Stimulated activated CD4-positive, alpha-beta T cell treated with anti-CD3 and anti-CD28 coated beads, Interleukin-2, amount 100 ng/mL, for 4 hours (primary cell): ENCODE measurements at places on chromosomes 2 and 18.

DNA sequence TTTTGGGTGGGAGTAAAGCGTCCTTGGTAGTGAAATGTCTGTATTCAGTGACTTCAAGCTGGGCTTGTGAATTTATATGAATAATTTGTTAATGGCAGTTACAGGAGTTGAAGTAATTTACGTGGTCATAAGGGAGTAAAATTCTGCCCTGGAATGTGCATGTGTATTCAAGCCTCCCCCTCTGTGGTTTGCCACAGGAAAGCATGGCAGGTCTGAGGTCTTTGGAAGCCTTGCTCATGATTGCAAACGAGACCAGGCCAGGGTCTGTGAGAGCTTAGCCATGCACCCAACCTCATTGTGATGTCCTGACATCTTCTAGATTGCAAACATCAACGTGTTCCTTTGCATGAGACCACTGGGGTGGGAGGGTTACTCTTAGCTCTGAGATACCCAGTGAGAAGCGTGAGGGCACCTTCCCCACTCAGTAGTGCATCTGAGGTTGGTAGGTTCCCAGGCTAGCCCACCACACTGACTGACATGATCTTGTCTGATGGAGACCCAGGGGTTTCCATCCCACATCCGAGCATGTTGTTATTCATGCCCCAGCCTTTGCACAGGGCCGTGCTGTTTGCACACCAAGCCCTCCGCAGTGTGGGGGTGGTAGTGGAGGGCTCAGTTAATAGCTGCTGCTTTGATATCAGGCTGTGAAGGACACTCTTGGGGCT, 216.5 kb downstream of the KLHL29 start:
- no peak for DNase-seq

- DNase-seq: peak; percentile 72
Observed at GRCh38 chr2:113173542-113174375, at the start of gene PSD4. PSD4 (plus strand) TSS chr2:113173971; CDS start chr2:113182457, 8,486 bp downstream.

DNA sequence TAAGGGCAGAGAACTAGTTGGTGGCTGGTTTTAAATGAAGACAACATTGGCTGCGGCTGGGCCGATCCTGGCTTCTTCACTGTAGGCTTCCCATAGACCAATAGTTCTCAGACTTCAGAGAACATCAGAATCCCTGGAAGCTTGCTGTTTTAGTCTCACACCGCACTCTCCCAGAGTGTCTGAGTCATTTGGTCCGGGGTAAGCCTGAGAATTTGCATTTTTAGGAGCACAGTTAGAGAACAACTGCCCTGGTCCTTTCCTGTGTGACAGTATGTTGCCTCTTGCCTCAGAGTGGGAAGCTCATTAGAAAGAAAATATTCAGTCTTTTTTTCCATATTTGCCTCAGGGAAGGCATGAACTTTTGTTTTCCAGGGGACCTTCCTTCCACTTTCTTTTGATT, 137.1 kb upstream of the GAREM1 start:
- DNase-seq: no peak

DNA sequence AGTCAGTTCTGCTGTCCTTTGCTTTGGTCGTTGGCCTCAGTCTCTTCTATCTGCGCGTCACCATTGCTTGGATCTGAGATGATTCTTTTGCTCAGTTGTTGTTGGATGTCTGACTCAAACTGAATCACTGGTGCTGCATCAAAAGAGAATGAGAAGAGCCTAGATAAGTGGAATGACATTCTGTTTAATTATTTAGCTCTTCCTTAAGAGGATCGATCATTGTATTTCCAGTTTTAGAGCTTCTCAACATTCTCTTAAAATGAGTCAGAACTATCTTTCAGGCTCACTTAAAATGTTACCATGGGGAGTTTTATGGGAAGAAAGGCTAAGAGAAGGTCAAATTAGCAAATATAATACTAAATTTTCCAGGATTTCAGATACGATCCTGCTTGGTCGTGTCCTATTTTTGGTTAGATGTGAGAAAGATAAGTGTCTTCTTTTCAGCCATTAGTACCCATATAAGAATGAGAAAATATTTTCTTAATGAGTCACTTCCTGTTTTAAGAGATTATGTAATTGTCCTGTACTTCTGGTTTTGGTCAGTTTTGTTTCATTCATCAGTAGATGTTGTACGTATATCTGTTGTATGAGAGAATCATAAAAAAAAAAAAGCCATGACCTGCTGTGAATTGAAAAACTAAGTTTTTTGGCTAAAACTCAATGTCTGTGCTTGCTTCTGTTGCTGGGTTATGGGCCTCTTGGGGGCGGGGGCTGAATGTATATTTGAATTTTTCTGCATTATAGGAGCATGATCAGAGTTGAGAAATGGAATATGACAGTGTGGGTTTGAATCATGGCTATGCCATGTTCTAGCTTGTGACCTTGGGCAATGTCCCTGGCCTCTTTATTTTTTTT, 31.6 kb upstream of the CASP10 start:
- no peak for DNase-seq

- peak; percentile 69 for DNase-seq
Observed at GRCh38 chr2:181466661-181467576, 9.7 kb downstream of the ITGA4 start.

- no peak for DNase-seq
Observed at GRCh38 chr18:24762511-24762910, 302.1 kb downstream of the HRH4 start.

DNA sequence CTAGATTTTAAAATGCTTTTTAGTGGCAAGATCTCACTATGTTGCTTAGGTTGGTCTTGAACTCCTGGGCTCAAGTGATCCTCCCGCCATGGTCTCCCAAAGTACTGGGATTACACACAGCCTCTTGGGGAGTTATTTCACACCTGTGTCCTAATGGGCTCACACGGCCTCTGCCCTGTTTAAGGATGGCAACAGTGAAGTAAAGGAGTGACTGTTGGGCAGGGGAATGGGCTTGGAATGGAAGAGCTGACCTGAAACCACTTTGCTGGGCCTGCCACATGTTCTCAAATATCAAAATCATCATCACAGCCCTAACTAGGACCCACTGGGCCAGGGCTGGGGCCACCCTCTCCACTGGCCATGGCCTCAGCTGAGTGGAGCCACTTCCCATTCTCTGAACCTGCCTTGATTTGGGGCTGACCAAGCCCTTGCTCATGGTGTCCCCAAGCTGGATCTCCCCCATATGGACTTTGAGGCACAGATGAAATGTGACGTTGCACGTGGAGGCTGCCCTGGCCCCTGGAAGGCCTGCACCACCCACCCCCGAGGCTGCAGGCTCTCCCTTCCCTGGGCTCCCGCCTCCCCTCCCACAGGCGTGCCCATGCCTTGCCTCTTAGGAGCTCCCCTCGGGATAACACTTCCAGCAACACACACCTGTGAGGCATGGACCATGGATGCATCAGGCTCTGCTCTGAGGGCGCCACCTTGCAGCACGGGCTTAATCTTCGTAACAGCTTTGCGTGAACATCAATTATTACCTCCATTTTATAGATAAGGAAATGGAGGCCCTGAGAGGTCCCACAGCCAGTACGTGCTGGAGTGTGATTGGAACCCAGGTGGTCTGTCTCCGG, 71.8 kb upstream of the SMAD7 start:
- no peak for DNase-seq

GRCh38 chr2:68250196-68250595, 2.1 kb downstream of the PPP3R1 start:
- no peak for DNase-seq

DNA sequence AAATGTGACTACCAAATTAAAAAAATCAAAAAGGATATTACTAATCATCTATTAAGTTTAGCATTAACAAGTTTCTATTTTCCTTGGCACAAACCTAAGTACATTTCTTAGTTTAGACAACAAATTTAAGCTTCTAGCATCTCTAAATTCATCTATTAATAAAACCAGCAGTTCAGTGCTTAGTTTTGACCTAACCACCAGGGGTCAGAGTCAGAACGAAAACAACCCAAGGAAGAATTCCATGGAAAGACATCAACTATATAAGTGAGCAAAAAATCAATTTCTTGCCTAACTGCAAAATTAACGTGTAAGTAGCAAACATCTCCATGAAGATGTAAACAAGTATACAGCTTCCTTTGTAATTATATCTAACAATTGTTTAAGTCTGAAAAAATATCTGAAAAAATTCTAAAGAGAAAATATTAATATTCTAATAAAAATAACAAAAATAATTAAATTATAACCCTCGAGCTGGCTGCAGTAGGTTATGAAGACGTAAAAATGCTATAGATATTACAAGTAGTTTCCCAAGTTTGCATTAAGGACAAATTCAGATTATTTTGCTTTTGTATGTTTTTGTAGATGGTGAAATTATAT, 83.7 kb downstream of the CERKL start:
- no peak for DNase-seq

DNA sequence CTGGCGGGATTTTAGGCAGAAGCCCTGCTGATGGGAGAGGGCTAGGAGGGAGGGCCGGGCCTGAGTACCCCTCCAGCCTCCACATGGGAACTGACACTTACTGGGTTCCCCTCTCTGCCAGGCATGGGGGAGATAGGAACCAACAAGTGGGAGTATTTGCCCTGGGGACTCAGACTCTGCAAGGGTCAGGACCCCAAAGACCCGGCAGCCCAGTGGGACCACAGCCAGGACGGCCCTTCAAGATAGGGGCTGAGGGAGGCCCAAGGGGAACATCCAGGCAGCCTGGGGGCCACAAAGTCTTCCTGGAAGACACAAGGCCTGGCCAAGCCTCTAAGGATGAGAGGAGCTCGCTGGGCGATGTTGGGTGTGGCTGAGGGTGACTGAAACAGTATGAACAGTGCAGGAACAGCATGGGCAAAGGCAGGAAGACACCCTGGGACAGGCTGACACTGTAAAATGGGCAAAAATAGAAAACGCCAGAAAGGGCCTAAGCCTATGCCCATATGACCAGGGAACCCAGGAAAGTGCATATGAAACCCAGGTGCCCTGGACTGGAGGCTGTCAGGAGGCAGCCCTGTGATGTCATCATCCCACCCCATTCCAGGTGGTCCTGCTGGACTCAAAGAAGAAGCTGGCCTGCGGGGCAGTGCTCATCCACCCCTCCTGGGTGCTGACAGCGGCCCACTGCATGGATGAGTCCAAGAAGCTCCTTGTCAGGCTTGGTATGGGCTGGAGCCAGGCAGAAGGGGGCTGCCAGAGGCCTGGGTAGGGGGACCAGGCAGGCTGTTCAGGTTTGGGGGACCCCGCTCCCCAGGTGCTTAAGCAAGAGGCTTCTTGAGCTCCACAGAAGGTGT, 8.5 kb downstream of the PROC start:
- no peak for DNase-seq

DNA sequence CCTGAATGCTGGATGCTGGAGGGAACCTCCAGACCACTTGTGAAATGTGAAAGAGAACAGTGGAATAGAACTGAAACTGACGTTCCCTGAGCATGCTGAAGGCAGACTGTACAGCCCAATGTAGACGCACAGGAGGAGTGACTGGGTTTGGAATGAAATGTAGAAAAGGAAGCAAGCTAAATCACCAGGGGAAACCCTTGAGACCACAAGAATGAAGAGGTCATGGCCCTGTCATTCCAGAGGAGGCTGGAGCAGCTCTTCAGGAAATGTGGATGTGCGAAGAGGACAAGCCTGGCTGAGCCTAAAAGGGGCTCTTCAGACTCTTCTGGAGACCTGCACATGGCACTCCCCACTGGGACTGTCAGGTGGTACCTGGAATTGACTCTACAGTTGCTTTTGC, 118.5 kb upstream of the ALPP start:
- DNase-seq: no peak

- no peak for DNase-seq
Observed at GRCh38 chr2:223465793-223466192, 136.4 kb downstream of the SCG2 start.

- DNase-seq: no peak
Observed at GRCh38 chr18:47893047-47893446, 37.4 kb downstream of the SMAD2 start.

- no peak for DNase-seq
Observed at GRCh38 chr2:105909215-105909614, 164.5 kb downstream of the NCK2 start.

DNA sequence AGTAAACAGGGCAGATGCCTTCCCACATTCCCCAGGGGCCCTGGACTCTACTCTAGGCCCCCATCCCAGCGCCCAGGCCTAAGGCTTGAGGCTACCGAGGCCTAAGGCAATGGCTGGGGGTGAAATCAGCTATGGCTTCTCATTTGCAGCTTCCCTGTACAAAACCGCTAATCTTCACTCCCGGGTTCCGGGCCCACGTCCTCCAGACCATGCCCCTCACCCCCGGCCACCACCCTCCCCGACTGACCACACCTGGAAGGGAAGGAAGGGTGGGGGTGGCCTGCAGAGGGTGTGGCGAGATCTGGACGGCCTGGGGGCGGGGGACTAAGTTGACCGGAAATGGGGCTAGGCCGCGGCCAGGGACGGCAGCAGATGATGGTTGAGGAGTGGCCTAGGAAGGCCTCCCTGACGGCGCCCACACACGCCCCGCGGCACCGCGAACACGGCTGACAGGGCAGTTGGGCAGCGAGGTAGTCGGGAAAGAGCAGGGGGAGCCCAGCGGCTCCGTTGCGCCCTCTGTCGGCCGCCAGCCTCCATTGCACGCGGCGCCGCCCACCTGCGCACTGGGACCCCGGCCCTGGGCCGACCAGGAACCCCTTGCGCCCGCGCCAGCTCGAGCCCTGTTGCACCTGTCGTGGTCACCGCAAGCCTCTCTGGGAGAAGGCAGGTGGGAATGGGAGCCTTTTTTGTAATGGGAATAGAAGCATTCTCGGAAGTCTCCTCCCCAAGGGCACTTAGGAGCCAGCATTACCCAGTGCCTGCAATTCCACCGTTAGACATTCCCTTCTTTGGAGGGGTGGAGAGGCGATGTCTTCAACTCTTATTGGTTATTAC, 117.1 kb upstream of the STPG4 start:
- DNase-seq: peak; percentile 29
